RWPE2 (cell line): ENCODE measurements at places on chromosomes 2 and 18.

GRCh38 chr2:241818943-241819270 is 9.9 kb downstream of the NEU4 start:
- no peak for DNase-seq

DNA sequence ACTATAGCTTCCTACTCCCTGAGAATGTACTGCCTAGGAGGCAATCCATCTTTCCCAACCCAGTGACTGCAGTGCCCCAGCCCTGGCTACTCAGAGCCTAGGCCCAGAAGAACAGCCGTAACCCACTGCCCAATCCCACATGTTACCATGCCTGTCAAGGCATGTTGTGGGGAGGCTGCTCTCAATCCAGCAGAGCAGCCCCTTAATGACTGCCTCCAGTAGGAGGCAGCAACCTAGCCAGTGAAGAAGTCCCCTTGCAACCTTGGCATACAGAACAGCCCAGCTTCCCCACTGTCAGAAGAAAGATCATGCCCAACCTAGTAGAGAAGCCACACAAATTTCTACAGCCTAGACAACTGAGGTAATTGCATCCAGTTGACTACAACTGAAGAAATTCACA is 44.2 kb upstream of the CDH7 start:
- DNase-seq = no peak

DNA sequence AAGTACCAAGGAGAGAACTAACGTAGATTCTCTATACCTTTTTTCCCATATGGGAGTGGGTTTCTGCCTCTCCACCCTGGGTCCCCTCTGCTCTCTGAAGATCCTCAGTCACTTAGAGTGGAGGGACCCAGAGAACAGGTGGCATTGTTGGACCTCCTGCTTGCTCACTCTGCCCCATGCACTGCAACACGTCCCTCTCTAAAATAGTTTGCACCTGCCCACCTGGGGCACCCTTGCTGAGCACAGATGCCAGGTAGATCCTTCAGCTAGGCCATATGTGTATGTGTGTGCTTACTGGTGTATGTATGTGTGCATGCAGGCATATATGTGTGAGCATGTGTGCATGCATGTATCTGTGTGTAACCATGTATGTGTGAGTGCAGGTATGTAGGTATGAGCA is 2.2 kb downstream of the IL36RN start:
- no peak for DNase-seq

GRCh38 chr18:59189746-59190145 is 30.2 kb upstream of the GRP start:
- DNase-seq = no peak

DNA sequence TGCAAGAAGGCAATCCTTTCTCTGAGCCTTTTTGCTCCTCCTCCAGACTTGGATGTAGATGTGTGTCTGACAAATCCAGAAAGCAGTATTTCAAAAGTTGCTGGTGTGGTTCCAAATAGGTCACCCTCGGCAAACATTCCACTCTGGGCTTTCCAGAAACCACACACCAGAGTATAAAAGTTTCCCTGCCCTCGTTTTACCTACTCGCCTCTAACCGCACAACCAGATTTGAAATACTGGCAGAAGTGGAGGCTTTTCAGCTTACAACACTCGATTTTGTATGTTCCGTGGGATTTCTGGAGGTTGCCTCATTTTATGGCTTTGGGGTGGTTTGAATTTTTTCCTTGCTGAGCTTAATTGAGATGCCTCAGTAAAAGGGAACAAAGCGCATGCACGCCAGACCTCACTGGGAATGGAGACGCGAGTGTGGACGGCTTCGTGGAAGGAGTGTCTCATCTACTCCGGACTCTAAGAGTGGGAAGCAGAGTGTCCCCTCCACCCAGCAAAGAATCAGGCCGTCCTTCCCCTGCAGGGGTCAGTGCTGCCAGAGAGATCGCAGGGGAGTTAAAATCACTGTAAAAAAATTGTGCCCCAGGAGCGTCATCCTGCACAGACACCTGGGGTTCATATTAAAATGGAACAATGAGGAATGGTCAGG is 44.0 kb upstream of the RPL31 start:
- no peak for DNase-seq

DNA sequence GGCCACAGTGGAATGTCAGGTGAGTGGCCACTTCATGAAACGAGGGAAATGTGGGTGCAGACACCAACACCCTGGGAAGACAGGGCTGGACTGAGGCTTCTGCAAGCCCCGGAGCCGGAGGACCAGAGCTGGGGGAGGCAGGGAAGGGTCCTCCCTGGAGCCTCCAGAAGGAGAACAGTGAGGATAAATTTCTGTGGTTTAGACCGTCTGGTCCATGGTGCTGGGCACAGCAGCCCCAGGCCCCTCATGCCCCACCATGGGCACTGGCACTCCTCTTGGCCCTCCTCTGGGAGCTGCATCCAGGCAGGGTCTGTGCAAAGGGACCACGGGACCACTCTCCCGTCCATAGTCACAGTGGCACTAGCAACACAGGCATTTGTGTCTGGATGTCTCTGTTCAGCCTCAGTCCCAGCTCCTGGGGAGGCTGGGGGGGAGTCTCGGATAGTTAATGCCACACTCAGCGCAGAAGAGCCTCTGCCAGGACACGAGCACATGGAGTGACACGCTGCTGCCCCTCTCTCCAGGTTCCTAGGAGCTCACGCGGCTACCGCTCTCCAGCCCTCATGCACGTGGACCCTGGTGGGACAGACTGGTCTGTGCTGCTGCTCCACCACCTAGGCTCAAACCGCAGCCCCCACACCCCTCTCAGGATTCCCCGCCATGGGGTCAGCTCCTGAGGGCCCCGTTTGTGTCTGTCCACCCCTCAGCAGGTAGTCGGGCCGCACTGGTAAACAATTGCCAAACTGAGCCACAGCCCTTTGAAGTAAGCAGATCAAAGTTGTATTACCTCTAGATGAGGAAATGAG is 305.9 kb upstream of the SALL3 start:
- DNase-seq = no peak

GRCh38 chr2:143720095-143720664 is 591.0 kb downstream of the ARHGAP15 start:
- DNase-seq = no peak

- DNase-seq = no peak
Measured at GRCh38 chr2:137115081-137115794, 349.9 kb downstream of the THSD7B start.

DNA sequence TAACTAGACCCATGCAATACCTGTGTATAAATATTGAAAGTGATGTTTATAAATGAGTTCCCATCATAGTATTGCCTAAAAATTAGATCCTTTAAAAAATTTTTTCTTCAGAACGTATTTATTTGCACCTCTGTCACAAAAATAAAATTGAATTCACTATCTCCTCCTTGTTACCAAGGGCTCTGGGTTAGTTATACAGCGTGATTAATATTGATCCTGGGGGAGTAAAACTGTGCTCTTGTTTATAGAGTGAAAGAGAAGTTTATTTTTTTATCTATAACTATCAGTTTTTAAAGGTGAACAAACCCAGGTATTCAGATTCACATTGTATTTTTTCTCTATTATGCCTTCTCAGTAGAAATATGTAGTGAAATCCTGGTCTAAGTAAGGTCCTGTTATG is 458.5 kb downstream of the CPS1 start:
- no peak for DNase-seq

DNA sequence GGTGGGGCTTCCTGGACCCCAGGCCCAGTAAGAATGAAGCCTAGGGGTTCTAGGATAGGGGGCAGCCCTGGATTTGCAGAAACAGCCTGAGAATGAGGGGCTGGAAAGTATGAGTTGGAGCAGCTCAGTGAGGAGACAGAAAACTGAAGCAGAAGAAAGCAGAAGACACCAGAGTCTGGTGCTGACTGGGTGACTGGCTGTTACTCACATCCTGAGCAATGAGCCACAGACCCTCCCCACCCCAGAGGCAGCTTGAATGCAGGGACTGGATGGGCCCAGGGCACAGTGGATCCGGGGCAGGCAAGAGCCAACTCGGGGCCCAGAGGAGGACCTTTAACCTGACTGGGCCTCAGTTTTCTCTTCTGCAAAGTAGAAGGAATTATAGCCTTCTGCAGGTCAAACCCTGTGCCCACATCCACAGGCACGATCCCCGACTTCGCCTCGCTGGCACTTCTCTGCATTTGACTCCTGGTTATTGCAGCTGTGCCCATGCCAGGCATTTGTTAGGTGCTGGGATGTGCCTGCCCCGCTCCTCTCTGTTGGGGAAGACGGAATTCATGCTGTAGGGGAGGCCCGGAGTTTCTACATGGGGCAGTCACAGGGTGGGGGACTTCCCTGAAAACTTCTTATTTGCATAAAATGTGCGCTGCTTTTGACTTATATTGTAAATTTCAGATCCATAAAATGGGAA is 8.5 kb downstream of the STEAP3 start:
- no peak for DNase-seq

DNA sequence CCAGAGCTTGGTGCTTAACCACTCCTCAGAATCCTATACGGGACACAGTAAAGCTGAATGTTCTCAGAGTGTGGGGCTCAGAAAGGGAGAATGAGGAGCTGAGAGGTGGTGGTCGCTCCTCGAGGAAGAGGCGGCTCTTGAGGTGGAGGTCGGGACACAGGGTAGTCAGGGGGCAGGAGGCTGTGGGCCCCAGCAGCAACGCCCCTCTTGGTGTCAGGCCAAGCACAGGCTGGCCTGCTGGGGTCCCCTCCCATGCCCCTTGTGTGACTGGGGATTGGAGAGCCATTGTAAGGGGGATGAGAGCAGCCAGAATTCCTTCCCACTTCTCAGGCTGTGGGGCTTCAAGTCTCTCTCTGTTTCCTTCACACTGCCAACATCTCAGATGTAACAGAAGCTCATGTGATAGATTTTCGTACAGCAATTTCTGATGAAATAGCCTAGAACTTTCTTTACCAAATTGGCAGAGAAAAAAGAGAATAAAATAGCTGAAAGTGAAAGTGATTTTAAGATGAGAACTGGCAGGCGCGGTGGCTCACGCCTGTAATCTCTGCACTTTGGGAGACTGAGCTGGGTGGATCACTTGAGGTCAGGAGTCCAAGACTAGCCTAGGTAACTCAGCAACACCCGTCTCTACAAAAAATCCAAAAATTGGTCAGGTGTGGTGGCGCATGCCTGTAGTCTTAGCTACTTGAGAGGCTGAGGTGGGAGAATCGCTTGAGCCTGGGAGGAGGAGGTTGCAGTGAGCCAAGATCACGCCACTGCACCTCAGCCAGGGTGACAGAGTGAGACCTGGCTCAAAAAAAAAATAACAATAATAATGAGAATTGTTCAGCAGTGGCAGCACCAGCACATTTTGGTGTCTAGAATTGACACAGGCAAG is 61.1 kb upstream of the RPL31 start:
- no peak for DNase-seq

- DNase-seq = no peak
Measured at GRCh38 chr2:17593841-17594491, 53.5 kb downstream of the VSNL1 start.
